ENCODE measurements at places on chromosomes 1 and 21. TPM values are rescaled to one million over a fixed set of nuclear protein-coding genes. Genes with fewer than 3 reads are reported as not detected.

The GUCA2A gene
- not detected for polyA plus RNA-seq

- no peak for DNase-seq
These were observed 22.7 kb downstream of the KRTAP10-1 start for GRCh38 chr21:44517175-44517899.

GRCh38 chr1:109485001-109485400 lies 1.3 kb downstream of the ATXN7L2 start:
- DNase-seq, result no peak

The ZMYND12 gene
- polyA plus RNA-seq, result 0.40 TPM

DNA sequence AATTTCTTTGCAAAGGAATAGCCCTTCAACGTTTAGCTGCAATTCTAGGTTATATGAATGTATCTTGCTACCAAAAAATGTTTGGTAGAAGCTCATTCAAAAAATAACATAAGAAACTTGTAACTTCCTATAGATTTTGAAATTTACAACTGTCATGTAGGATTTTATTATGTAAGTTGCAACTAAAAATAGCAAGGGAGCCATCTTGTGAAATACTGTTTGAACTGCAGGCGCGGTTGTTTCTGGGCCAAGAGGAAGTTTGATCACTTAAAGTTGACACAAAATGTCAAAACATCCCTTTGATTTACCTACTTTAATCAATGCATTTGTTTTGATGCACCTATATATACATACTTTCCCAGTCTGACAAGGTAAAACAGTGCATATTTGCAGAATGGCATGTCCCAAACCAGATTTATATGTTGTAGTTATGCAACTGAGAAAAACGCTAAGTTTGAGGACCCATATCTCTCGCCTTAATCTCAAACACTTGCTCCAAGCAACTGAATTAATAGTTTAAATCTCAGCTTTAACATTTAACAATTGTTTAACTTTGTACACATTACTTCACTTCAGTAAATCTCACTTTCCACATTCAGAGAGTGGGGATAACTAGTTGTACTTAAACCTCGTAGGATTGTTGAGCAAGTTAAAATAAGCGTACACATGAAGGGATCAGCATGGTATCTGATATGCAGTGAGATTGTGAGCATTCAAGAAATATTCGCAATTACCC lies 63.9 kb downstream of the KCNK2 start:
- DNase-seq, result peak; percentile 55

GRCh38 chr1:7948960-7949359 lies 8.3 kb upstream of the TNFRSF9 start:
- no peak for DNase-seq

DNA sequence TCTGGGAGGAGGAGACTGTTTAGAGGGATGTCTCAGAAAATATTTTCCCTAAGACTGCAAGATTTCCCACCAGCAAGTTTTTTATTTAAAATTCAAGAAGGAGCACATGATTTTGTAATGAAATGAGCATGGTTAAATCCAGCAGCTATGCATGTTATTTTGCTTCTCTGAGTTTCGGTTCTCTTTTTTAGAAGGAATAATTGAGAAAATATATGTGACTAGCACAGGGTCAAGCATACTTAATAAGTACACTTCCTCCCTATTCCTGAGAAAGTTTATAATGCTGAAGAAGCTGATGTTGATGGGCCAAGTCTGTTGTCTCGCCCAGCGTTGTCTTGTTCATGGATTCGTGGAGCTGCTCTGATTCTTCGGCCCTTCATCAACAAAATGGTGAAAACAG lies 51.2 kb downstream of the EXO1 start:
- DNase-seq, result no peak

GRCh38 chr1:217379336-217379735 lies 251.6 kb downstream of the GPATCH2 start:
- DNase-seq, result no peak

The GREM2 gene
- not detected for polyA plus RNA-seq

DNA sequence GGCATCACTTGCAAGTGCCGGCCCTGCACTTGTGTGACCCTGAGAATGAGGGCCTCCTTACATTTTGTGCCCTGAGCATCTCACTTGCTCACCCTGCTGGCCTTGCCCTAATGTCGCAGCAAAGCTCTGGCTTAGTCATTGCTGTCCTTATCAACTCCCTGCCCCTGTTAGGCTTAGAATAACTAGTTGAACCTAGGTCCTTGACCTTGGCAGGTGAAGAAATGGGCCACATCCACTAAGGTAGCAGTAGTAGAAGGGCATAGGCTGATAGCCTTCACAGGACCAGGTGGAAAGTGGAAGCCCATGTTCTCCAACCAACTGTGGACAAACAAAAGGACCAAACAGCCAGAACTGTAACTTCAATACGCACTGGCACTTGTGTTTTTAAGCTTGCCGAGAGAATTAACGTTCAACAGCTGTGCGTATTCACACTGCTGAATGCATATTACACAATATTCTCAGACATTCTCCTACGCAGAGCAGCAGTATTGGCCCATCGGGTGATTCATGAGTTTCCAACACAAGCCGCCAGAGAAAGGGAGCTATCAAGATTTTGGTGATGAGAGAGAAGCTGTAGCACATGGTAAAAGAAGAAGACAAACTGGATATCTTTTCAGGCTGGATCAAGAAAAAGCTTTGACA lies 27.7 kb upstream of the PTGFRN start:
- peak; percentile 26 for DNase-seq

The TNFRSF18 gene
- not detected for polyA plus RNA-seq

The HHAT gene
- polyA plus RNA-seq, result 4.3 TPM

- DNase-seq, result peak; percentile 32
These were observed 239.9 kb downstream of the DPYD start for GRCh38 chr1:97680894-97681293.

The CFAP45 gene
- 0.13 TPM for polyA plus RNA-seq

The RIPPLY3 gene
- 0.03 TPM for polyA plus RNA-seq

DNA sequence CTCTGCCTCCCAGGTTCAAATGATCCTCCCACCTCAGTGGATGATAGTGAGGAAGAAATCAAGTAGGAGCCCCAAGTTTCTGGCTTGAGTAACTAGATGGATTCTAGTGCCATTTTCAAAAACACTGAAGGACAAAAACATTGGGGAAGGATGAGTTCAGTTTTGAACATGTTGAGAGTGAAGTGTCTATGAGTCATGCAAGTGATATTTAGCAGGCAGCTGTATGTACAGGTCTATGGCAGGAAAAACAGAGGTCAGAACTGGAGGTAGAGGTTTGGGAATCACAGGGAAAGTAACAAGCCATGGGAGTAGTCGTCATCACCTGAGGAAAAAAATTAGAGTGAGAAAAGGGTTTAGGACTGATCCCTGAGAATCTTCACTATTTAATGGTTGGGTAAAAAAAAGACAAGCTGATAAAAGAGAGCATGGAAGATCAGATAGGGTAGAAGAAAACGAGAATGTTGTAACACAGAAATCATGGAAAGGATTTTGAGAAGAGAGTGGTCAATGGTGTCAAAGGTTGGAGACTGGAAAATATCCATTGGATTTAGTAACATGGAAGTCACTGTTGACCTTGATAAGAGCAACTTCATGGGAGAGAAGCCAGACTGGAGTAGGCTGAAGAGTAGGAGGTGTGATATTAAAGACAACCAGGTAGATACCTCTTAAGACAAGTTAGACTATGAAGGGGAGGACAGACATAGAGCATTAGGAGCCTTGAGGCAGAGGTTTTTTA lies 53.1 kb downstream of the DIPK1A start:
- DNase-seq, result no peak

DNA sequence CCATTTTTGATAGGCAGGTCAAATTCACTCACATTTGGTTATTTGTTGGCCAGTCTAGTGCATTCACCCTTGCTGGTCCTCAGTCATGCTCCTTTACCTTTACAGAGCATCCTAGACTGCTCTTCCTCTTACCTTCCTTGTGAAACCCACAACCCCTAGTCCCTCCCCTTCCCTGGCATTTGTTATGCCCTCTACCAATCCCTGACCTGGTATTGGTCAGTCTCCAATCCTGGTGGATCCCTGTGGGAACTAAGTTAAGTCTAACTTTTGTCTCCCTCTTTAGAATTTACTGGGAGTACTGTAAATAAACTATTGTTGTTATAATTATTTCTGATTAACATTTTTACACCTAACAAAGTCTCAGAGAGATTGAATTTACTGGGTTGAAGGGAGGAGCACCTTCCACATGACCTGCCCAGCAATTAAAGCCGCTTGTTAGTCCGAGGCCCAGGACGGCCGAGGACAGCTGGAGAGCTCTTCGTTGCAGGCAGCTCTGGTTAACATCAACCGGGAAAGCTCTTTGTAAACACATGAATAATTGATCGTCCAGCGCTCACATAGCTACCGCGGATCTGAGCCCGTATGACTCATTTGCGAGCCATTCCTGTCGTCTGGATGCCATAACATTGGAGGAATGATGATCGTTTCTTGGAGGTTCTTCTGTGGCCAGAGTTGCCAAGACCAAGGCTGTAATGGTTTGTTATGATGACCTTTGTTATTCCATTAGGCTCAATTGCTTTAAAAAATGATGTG lies 31.9 kb downstream of the MTARC1 start:
- peak; percentile 12 for DNase-seq

- no peak for DNase-seq
These were observed 63.1 kb upstream of the CD34 start for GRCh38 chr1:207973898-207974568.

DNA sequence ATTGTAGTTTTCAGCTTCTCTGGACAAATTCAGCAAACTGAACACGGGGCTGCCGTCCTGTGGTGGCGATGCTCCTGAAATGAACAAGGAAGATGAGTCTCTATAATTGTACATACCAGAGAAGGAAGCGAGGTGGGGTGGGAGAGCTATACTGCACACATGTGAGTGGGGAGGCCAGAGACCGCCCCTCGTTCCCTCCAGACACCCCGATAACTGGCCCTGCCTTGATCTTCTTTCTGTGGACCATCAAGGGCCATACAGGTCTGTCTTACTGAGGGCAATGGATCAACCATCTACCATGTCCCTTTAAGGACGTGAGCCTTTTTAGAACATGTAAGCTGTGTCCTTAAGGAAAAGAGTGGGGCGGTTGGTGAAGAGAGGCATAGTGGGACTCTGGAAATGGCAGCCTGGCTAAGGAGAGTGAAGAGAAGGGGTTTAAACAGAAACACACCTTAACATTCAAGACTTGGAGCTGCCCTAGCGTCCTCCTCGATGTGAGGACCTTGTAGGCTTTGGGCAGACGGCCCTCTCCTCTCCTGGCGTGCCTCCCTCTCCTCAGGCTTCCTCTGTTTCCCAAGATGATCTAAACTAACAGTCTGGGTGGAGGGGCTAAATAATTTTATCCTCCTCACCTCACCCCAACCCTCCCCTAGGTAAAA lies 5.8 kb downstream of the PLEKHO1 start:
- DNase-seq, result no peak

The EMC1 gene
- polyA plus RNA-seq, result 169 TPM

- DNase-seq, result no peak
These were observed 1.9 kb upstream of the IL24 start for GRCh38 chr1:206895325-206895724.

GRCh38 chr1:237702161-237702560 lies 188.6 kb downstream of the ZP4 start:
- DNase-seq, result no peak

All from endothelial cell of umbilical vein (primary cell).